ENCODE measurements at places on chromosomes 7 and 10. TPM values are rescaled to one million over a fixed set of nuclear protein-coding genes. Genes with fewer than 3 reads are reported as not detected.

DNA sequence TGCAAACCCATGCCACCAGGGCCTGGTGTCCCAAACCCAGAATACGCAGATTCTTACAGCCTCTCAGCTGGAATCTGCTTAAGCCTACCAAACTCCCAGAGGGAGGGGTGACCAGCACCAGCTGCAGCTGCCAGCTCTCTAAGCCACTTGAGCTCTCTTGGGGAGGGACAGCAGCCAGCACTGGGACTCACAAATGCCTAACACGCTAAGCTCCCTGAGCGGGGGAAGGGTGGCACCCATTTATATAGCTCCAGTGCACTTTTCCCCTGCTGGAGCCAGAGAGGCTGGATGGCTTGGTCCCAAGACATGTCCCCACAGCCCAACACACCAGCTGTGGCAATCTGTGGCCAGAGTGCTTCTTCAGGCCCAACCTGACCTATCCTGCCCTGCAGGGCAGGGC, 326.8 kb upstream of the NRG3 start:
- no peak overlapping the region for H3K27ac ChIP-seq
- no peak for DNase-seq
- H3K36me3 ChIP-seq: no peaks in the 10 kb centered on the region
- peaks cover 37% of the 10 kb centered on the region for H3K27me3 ChIP-seq
- no peaks in the 10 kb centered on the region for H3K4me1 ChIP-seq

GRCh38 chr10:4654496-4654895, 171.5 kb upstream of the AKR1E2 start:
- no peak overlapping the region for H3K27ac ChIP-seq
- peaks cover 24% of the 10 kb centered on the region for H3K4me1 ChIP-seq
- no peaks in the 10 kb centered on the region for H3K27me3 ChIP-seq
- DNase-seq: no peak

DNA sequence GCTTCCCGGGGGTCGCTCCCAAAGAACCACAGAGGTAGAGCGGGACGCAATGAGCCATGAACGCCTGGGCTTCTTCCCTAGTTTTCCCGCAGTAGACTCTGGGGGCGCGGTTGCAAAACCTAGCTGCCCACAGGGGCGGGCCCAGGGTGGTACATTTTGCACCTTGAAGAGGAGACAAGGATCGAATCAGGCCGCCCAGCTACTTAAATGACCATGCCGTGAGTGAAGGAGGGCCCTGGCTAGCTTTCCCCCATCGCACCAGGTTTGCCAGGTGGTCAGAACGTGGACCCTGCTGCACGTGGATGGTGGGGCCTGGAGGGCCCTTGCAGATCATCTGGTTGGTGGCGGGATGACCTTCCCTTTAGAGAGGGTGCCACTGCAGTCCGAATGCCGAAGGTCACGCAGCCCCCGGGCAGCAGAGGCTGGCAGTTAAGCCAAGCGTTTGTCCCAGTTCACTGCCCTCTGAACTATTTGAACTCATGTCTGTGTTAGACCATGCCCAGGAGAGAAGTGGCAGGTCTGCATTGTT, 604 bp upstream of the SHTN1 start:
- DNase-seq: peak; percentile 51
- no peaks in the 10 kb centered on the region for H3K27me3 ChIP-seq
- H3K27ac ChIP-seq: peak overlapping the region; percentile 76
- H3K4me3 ChIP-seq: peak overlapping the region; percentile 78
- H3K36me3 ChIP-seq: peaks cover 21% of the 10 kb centered on the region

MAT1A gene
- not detected for total RNA-seq

DNA sequence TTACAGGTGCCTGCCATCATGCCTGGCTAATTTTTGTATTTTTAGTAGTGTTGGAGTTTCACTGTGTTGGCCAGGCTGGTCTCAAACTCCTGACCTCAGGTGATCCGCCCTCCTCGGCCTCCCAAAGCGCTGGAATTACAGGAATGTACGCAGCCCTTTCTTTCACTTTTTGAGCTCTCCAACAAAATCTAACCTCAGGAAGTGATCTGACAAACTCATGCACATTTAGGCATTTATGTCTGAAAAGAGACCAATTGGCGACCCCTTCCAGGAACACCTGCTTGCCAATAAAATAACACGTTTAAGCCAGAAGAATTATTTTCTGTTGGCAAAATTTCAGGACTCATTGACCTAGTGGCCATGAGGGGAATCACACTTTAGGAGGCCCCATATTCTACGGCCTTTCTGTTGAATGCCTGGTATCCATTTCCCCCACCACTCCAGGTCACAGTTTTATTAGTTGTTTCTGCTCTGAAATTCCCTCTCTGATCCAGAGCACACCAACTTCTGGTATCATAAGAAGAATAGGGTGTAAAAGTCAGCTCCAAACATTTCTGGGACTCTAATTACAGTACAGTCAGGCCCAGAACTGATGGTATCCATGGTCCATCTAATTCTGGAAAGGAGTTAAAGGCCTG, 65.8 kb upstream of the FRMD4A start:
- no peak overlapping the region for H3K4me3 ChIP-seq
- H3K4me1 ChIP-seq: peaks cover 16% of the 10 kb centered on the region
- H3K36me3 ChIP-seq: no peaks in the 10 kb centered on the region
- DNase-seq: no peak
- H3K27ac ChIP-seq: no peak overlapping the region
- peaks cover 32% of the 10 kb centered on the region for H3K27me3 ChIP-seq

GRCh38 chr10:79106256-79107050, 37.7 kb downstream of the ZMIZ1 start:
- no peak for DNase-seq
- H3K4me1 ChIP-seq: peaks cover 39% of the 10 kb centered on the region
- no peaks in the 10 kb centered on the region for H3K27me3 ChIP-seq
- H3K36me3 ChIP-seq: peaks cover 20% of the 10 kb centered on the region
- H3K27ac ChIP-seq: no peak overlapping the region

Measured in Calu3 (cell line).